ENCODE measurements at places on chromosomes 13 and 19.

GRCh38 chr13:90170208-90170607, 1177.3 kb upstream of the MIR17HG start:
- DNase-seq: no peak

GRCh38 chr19:29311191-29311790, 98.3 kb upstream of the UQCRFS1 start:
- DNase-seq: no peak

- DNase-seq: no peak
Measured at GRCh38 chr19:29247051-29247450, 34.1 kb upstream of the UQCRFS1 start.

GRCh38 chr13:105177265-105177900, 1358.1 kb downstream of the EFNB2 start:
- DNase-seq: no peak

GRCh38 chr13:113168211-113168610, 9.8 kb downstream of the PROZ start:
- no peak for DNase-seq

DNA sequence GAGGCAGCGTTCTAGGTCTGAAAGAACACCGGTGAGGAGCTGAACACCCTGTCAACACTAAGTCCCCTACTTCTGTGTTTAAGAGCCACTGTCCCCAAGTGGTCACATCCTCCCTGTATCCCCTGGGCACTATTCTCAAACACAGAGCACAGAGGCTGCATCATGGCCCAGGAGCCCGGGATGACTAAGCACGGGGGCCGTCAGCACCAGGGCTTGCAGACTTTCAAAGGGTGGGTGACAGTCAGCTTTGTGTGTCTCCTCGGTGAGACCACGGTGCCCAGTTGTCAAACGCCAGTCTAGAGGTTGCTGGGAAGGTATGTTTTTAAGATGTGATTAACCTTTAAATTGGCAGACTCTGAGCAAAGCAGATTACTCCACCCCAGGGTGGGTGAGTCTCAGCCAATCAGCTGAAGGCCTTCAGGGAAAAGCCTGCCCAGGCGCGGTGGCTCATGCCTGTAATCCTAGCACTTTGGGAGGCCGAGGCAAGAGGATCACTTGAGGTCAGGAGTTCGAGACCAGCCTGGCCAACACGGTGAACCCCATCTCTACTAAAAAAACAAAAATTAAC, 8.0 kb downstream of the MAP2K2 start:
- DNase-seq: no peak
